ENCODE measurements at places on chromosomes 1 and 21.

DNA sequence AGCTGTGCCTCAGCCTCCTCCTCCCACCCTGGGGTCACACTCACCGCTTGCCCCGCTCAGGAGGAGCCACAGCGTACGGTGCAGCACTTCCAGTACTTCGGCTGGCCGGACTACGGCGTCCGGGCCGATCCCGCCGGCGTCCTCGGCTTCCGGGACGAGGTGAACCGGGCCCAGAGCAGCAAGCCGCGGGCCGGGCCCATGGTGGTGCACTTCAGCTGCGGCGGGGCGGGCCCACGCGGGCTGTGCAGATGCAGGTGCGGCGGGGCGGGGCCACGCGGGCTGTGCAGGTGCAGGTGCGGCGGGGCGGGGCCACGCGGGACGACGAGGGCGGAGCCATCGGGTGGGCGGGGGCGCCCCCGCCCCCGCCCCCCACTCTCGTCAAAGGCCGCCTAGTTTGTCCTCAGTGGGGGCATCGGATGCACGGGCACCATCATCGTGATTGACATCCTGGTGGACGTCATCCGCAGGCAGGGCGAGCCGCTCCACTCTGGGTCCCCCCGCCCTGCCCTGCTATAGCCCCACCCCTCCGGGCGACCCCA lies 5.5 kb downstream of the RNF223 start:
- peak; percentile 56 for DNase-seq
- H3K4me1 ChIP-seq, result peaks cover 12% of the 10 kb centered on the region
- no peaks in the 10 kb centered on the region for H3K27me3 ChIP-seq
- peak overlapping the region; percentile 72 for H3K4me3 ChIP-seq
- no peaks in the 10 kb centered on the region for H3K36me3 ChIP-seq

- no peak overlapping the region for H3K4me3 ChIP-seq
- H3K27ac ChIP-seq, result no peak overlapping the region
- peaks cover 70% of the 10 kb centered on the region for H3K27me3 ChIP-seq
- no peaks in the 10 kb centered on the region for H3K4me1 ChIP-seq
- DNase-seq, result no peak
- no peaks in the 10 kb centered on the region for H3K36me3 ChIP-seq
These were observed 54.6 kb upstream of the ACTRT2 start for GRCh38 chr1:2966449-2967328.

GRCh38 chr1:84427250-84428188 lies 29.2 kb downstream of the DNASE2B start:
- no peak overlapping the region for H3K4me3 ChIP-seq
- no peaks in the 10 kb centered on the region for H3K36me3 ChIP-seq
- H3K4me1 ChIP-seq, result no peaks in the 10 kb centered on the region
- DNase-seq, result no peak
- H3K27me3 ChIP-seq, result no peaks in the 10 kb centered on the region
- no peak overlapping the region for H3K27ac ChIP-seq

GRCh38 chr1:23400324-23401114 lies 24.0 kb downstream of the TCEA3 start:
- no peaks in the 10 kb centered on the region for H3K36me3 ChIP-seq
- H3K27me3 ChIP-seq, result no peaks in the 10 kb centered on the region
- H3K4me1 ChIP-seq, result peaks cover 22% of the 10 kb centered on the region
- peak overlapping the region; percentile 72 for H3K27ac ChIP-seq

DNA sequence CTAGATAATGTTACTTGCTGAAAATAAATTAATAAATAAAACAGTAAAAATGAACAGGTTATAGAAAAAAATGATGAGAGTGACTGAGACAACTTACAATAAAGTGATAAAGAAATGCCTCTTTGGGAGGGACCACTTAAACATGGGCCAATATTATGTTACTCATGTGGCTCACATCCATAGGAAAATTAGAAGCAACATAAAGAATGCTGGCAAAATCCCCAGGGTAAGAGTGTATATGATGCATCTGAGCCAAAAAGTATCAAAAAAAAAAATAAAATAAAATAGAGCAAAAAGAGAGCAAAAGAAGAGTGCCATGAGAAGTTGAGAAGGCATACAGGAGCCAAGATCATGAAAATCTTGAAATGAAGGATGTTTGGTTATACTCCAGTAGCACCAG lies 818.0 kb downstream of the LTN1 start:
- no peak overlapping the region for H3K27ac ChIP-seq
- no peaks in the 10 kb centered on the region for H3K27me3 ChIP-seq
- DNase-seq, result no peak
- H3K36me3 ChIP-seq, result no peaks in the 10 kb centered on the region
- H3K4me1 ChIP-seq, result no peaks in the 10 kb centered on the region
- no peak overlapping the region for H3K4me3 ChIP-seq

DNA sequence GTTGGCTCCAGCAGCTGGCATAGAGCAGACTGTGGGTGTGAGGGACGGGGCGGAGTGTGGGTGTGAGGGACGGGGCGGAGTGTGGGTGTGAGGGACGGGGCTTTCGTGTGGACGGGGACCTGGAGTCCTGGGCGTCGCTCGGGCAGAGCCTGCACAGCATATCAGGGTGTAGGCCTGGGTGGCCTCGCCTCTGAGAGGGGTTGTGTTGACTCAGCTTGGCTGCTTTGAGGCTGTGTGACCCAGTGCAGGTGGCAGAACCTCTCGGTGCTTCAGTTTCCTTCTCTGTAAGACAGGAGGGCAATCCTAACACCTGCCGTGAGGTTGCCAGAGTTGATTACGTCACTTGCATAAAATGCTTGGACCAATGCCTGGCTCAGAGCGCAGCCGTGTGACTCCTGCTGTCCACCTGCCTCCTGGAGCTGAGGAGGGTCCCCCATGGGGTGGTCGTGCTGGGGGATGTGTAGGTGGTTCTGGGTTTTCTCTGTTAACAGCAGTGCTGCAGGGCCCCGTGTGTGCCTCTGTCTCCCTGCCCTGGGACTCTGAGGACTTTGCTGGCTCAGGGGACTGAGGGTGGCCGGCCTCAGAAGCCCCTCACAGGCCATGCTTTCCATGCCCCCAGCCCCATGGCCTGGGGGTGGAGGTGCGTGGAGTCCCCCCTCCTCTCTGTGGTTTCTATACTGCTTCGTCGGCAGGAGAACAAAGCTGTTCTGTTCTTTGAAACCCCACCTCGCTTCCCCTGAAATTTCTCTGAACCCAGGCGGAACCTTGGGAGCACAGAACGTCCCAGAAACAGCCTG lies 15.4 kb downstream of the PDXK start:
- H3K36me3 ChIP-seq, result no peaks in the 10 kb centered on the region
- H3K4me1 ChIP-seq, result no peaks in the 10 kb centered on the region
- no peak for DNase-seq
- H3K27me3 ChIP-seq, result no peaks in the 10 kb centered on the region
- H3K27ac ChIP-seq, result peak overlapping the region; percentile 76
- H3K4me3 ChIP-seq, result peak overlapping the region; percentile 44

GRCh38 chr1:238465449-238465848 lies 574.7 kb upstream of the ZP4 start:
- H3K27me3 ChIP-seq, result no peaks in the 10 kb centered on the region
- no peak overlapping the region for H3K27ac ChIP-seq
- DNase-seq, result no peak
- no peaks in the 10 kb centered on the region for H3K36me3 ChIP-seq
- H3K4me3 ChIP-seq, result no peak overlapping the region

DNA sequence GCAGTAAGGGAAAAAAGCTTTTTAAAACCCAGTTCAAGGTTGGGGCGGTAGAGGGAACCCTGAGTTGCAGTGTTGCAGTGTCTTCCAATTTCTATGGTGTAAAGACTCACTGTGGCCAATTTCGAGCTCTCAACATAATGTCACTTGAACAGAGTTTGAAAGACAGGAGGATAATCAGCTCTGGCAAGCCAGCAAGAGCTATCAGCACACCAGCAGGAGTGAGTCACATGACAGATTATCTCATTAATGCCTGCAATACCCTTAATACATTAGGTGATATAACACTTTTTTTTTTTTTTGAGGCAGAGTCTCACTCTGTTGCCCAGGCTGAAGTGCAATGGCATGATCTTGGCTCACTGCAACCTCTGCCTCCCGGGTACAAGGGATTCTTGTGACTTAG lies 22.8 kb downstream of the SLC9C2 start:
- H3K4me3 ChIP-seq, result no peak overlapping the region
- no peak for DNase-seq
- no peak overlapping the region for H3K27ac ChIP-seq
- no peaks in the 10 kb centered on the region for H3K27me3 ChIP-seq
- H3K4me1 ChIP-seq, result no peaks in the 10 kb centered on the region
- H3K36me3 ChIP-seq, result no peaks in the 10 kb centered on the region

GRCh38 chr1:96865731-96866685 lies 144.4 kb downstream of the PTBP2 start:
- no peaks in the 10 kb centered on the region for H3K4me1 ChIP-seq
- peak overlapping the region; percentile 56 for H3K27ac ChIP-seq
- no peaks in the 10 kb centered on the region for H3K27me3 ChIP-seq
- no peak overlapping the region for H3K4me3 ChIP-seq

- peaks cover 10% of the 10 kb centered on the region for H3K4me1 ChIP-seq
- no peak overlapping the region for H3K4me3 ChIP-seq
- H3K27me3 ChIP-seq, result no peaks in the 10 kb centered on the region
These were observed 73.3 kb downstream of the HSF2BP start for GRCh38 chr21:43585924-43586413.

- H3K36me3 ChIP-seq, result no peaks in the 10 kb centered on the region
- H3K4me1 ChIP-seq, result no peaks in the 10 kb centered on the region
- no peak overlapping the region for H3K27ac ChIP-seq
- no peaks in the 10 kb centered on the region for H3K27me3 ChIP-seq
- no peak for DNase-seq
- no peak overlapping the region for H3K4me3 ChIP-seq
These were observed 57.2 kb downstream of the EYA3 start for GRCh38 chr1:28031173-28031572.

GRCh38 chr1:150015651-150016131 lies 5.2 kb upstream of the OTUD7B start:
- no peaks in the 10 kb centered on the region for H3K4me1 ChIP-seq
- H3K4me3 ChIP-seq, result no peak overlapping the region
- peak; percentile 26 for DNase-seq
- no peaks in the 10 kb centered on the region for H3K36me3 ChIP-seq

DNA sequence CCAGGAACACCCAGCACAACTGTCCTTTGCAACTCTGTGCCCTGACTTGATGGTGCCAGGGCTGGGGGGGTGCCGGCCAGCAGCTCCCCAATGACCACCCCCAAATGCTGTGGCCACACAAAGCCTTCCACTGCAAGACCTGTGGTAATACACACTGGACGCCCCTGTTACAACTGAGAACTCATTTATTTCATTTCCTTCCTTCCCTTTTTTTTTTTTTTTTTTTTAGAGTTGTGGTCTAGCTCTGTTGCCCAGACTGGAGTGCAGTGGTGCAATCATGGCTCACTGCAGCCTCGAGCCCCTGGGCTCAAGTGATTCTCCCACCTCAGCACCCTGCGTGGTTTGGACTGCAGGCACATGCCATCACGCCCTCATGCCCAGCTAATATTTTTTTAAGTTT lies 25.2 kb downstream of the TP73 start:
- H3K27me3 ChIP-seq, result no peaks in the 10 kb centered on the region
- no peak for DNase-seq
- no peak overlapping the region for H3K4me3 ChIP-seq

DNA sequence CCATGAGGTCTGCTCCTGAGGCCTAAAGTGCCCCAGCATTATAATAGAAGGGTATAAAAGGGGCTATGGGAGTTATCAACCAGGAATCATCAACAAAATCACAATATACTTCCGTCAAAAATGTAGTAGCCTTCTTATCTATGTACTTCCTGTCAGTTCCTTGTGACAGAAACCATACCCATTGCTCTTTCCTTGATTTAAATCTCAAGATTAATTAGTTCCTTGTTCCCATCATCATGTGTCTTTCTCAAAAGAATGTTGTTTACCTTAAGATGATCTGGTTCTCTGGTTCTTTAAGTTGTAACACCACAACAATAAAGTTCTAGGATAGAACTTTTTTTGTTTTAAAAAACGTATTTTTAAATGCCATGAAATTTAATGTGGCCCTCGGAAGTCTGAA lies 833.3 kb downstream of the LTN1 start:
- H3K4me3 ChIP-seq, result no peak overlapping the region
- no peaks in the 10 kb centered on the region for H3K36me3 ChIP-seq
- H3K27me3 ChIP-seq, result no peaks in the 10 kb centered on the region
- no peak overlapping the region for H3K27ac ChIP-seq
- DNase-seq, result no peak

GRCh38 chr1:219278288-219278687 lies 104.6 kb downstream of the LYPLAL1 start:
- H3K4me1 ChIP-seq, result no peaks in the 10 kb centered on the region
- H3K36me3 ChIP-seq, result no peaks in the 10 kb centered on the region
- no peak overlapping the region for H3K27ac ChIP-seq
- H3K4me3 ChIP-seq, result no peak overlapping the region

DNA sequence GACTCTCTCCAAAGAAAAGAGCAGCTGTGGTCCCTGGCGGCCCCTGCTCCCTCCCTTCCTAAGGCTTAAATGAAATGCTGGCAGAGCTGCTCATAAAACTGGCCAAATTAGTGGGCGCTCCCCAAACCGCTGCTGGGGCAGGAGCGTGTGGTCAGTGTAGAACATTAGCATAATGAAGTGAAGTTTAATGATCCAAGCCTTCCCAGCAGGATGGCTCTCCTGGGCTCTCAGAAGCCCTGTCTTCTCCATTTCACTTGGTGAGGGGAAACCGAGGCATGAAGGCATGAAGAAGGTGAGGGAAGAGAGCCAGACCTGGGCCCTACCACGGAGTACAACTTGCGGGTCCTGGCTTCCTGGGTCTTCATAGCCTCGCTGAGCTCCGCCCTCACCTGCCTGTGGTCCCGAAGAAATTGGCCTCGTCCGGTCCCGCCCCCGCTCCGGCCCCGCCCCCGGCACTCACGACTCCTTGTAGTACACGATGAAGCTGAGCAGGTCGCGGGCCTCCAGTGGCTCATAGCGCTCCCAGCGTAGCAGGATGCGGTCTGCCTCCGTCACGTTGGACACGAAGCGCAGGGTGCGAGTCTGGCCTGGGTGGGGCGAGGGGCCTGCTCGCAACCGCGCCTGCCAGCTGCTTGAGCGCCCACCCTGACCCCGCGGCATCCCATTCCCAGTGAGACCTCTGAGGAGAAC lies 10.3 kb downstream of the INSRR start:
- no peak for DNase-seq
- peaks cover 29% of the 10 kb centered on the region for H3K27me3 ChIP-seq
- H3K4me3 ChIP-seq, result no peak overlapping the region
- H3K4me1 ChIP-seq, result no peaks in the 10 kb centered on the region

- DNase-seq, result no peak
- no peaks in the 10 kb centered on the region for H3K36me3 ChIP-seq
- H3K27me3 ChIP-seq, result no peaks in the 10 kb centered on the region
- H3K4me3 ChIP-seq, result no peak overlapping the region
These were observed 136.5 kb upstream of the ETS2 start for GRCh38 chr21:38669186-38669585.

DNA sequence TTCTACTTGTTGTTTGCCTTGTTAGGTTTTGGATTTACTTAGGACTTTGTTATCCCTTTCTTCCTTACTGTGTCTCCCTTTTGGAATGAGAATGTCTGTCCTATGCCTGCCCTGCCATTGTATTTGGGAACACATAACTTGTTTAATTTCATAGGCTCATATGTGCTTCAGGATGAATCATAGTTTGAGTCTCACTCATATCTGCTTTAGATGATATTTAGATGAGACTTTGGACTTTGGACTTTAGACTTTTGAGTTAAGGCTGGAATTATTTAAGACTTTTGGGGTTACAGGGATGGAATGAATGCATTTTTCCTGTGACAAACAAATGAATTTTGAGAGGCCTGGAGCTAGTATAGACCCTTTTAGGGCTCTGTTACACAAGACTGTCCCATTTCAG lies 33.4 kb downstream of the PSMG1 start:
- no peak overlapping the region for H3K27ac ChIP-seq
- H3K36me3 ChIP-seq, result no peaks in the 10 kb centered on the region
- no peaks in the 10 kb centered on the region for H3K27me3 ChIP-seq
- no peaks in the 10 kb centered on the region for H3K4me1 ChIP-seq
- no peak for DNase-seq

GRCh38 chr1:7856345-7856744 lies 3.5 kb upstream of the UTS2 start:
- no peaks in the 10 kb centered on the region for H3K27me3 ChIP-seq
- no peaks in the 10 kb centered on the region for H3K36me3 ChIP-seq
- H3K4me3 ChIP-seq, result no peak overlapping the region
- H3K4me1 ChIP-seq, result no peaks in the 10 kb centered on the region
- DNase-seq, result no peak

Measured in breast epithelium (tissue), 4 donors.